D341Med (cell line): ENCODE measurements at places on chromosomes 2 and 18.

DNA sequence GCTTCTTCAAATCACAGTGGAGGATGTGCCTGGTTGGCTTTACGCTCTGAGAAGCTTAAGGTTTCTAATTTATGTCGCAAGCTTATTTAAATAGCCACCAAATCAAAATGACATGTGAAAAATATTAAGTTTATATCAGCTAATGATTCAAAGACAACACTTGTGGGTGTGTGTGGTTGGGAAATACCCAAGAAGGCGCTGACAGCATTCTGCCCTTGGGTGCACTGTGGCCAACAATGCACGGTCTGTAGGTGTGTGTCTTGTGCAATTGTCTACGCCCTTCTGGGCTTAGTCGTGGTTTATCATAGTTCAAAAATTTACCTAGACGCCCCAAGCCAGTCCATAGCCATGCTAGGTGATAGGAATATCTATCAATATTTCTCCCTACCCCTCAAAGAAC lies 60.9 kb downstream of the KCTD1 start:
- no peak for DNase-seq

DNA sequence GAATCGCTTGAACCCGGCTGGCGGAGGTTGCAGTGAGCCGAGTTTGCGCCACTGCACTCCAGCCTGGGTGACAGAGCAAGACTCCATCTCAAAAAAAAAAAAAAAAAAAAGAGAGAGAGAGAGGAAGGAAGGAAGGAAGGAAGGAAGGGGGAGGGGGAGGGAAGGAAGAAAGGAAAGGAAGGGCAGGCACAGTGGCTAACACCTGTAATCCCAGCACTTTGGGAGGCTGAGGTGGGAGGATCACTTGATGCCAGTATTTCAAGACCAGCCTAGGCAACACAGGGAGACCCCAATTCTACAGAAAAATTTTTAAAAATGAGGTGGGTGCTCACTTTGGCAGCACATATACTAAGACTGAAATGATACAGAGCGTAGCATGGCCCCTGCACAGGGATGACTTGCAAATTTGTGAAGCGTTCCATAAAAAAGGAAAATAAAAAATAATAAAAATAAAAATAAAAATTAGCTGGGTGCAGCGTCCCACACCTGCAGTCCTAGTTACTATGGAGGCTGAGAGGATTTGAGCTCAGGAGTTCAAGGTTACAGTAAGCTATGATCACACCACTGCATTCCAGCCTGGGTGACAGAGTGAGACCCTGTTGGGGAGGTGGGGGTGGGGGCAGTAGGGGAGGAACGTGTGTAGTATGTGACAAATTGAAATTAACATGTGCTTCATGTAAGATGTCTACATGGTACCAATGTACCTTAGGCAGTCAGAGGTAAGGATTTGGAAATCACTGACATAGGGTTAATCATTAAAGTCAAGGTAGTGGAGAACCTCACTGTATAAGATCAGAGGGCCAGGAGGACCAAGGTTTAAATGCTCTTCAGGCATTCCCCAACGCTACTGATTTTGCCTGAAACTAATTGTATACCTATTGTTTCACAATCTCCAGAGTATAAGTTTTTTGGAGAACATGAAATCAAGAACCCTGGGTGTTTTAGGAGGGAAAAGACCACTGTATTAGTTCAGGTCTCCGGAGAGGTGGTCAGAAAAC lies 1.4 kb downstream of the WDCP start:
- DNase-seq: no peak

DNA sequence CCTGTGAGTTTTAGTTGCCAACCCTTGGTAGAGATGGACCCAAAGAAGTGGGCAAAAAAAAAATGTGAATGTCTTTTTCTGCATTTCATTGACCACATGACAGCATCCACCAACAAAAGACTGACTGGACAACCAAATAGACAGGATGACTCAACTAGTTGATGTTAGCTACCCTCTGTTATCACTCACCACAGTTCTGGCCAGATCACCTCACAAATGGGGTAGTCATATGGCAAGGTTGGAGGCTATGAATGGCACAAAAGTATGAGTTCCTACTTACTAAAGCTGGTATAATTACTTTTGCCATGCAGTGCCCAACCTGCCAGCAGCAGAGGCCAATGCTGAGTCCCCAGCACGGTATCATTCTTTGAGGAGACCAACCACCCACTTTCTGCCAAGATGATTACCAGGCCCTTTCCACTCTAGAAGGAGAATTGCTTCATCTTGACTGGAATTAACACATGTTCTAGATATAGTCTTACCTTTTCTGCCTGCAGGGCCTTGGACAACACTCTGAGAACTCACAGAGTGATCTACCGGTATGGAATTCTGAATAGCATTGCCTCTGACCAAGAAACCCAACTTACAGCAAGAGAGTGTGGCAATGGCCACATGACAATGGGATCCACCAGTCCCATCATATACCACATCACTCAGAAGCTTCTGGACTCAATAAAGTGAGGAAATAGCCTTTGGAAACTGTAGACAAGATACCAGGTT lies 20.1 kb upstream of the TCF7L1 start:
- no peak for DNase-seq

- no peak for DNase-seq
Measured at GRCh38 chr2:54570925-54571694, 115.0 kb downstream of the SPTBN1 start.

GRCh38 chr2:69771461-69771860 lies 29.5 kb downstream of the ANXA4 start:
- DNase-seq: no peak

- no peak for DNase-seq
Measured at GRCh38 chr2:218407717-218408116, 8.0 kb downstream of the CTDSP1 start.

DNA sequence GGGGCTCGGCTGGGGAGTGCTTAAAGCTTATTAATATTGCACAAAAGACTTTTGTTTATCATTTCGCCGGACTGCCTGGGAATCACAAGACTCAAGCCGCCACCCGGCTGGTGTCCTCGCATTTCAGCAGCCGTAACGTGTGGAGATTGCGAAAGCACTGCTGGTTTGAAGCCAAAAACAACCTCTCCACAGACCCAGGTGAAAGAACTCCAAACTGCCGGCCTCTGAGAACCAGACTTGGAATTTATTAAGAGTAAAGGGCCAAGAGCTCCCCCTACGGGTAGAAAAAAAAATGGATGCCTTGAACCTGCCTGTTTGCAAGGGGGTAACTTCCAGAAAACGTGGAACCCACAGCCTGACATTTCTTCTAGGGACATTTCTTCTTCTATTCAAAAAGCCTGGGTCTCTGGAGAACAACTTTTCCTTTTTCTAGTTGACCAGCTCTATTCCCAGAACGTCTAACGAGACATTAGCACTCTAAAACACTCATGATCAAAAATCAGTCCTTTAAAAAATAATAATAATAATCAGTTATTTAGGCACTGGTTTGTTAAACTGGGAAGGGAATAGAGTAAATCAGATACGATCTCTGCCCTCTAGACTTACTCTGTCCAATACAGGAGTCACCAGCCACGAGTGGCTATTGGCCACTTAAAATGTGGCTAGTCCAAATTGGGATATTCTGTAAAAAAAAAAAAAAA lies 216.3 kb downstream of the C1D start:
- DNase-seq: peak; percentile 70

DNA sequence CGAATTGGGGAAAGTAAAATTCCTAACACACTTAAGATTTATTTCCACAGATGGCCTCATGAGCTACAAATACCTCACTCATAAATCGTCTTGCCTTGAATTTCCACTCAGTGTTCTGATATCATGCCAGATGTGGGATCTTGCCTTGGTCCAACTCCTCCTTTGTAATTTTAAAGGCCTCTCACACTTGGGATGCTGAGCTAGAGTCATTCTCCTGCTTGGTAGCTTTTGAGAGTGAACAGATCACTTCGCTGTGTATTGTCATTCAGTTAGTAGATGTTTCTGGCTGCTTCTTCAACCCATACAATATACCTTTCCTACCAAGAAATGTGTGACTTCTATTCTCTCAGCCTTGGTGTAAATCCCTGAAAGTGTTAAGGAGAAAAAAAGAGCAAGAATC lies 309.2 kb downstream of the NRXN1 start:
- no peak for DNase-seq

GRCh38 chr2:85718009-85718391 lies 23.8 kb downstream of the GNLY start:
- DNase-seq: no peak

DNA sequence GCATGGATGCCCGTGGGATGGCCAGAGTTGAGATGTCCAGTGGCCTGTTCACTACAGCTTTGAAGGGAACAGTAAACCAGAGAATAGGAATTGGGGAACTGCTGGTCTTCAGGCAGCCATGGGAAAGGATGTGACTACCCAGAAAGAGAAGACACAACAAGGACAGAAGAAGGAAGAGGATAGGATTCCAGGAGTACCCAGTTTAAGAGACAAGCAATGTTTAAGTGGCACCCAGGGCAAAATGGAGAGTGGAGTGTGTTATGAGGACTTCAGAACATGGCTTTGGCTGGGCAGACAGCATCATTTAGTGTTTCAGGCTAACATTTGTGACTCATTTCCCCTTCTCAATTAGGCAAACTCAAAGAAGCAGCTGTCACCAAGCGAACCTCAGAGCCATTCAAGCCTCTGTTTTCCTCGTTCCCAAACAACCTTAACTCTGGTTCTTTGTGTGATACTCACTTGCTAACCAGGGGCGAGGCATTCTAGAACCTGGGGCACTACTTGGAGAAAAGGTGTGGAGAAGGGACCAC lies 4.0 kb upstream of the FAM124B start:
- no peak for DNase-seq

DNA sequence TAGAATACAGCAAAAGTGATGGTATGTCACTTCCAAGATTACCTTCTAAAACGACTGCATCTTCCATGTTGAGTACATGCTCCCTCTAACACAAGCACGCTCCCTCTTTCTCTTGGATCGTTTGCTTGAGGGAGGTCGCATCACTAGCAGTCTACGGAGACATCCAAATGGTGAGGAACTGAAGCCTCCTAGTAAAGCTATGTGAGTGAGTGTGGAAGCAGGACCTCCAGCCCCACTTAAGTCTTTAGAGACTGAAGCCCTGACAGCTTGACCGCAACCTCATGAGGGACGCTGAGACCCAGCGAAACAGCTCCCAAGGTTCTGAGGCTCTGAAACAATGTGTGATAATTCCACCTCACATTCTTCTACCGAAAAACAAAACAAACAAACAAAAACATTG lies 486.7 kb upstream of the GCFC2 start:
- no peak for DNase-seq

DNA sequence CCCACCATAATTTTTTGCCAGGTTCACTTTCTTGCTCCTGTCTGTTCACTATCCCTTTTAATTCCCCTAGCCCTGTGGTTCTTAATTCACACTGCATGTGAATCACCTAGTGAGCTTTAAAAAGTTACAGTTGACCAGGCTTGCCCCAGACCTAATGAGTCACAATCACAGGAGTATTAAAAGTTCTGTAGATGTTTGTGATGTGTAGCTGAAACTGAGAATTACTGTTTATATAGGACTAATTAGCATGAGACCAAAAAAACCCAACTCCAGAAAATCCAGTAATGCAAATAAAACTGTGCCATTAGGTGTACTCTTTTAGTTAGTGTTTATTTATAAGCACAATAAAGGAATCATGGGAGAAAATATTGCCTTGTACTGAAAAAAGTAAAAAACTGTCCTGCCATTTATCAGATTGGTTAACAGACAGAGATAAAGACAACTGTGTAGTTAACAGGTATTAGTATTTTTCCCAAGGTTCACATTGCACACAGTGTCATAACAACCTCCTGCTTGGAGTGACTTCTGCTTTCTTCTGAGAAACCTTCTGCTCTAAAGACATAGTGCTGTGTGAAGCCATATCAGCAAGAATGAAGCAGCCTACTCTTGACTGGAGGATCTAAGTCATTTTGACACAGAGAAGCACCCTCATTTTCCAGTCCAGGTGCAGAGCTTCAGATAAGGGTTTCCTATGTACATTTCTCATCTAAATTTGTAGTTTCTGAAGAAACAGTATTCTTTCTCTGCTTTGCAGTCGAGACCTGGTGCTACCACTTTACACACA lies 39.0 kb downstream of the VAPA start:
- DNase-seq: no peak

- no peak for DNase-seq
Measured at GRCh38 chr18:23856466-23857163, 157.9 kb upstream of the TTC39C start.

- DNase-seq: no peak
Measured at GRCh38 chr2:187873132-187873531, 318.9 kb upstream of the TFPI start.

- peak; percentile 54 for DNase-seq
Measured at GRCh38 chr2:105042189-105042588, 4.3 kb downstream of the MRPS9 start.

- no peak for DNase-seq
Measured at GRCh38 chr2:143218621-143219020, 89.4 kb downstream of the ARHGAP15 start.

DNA sequence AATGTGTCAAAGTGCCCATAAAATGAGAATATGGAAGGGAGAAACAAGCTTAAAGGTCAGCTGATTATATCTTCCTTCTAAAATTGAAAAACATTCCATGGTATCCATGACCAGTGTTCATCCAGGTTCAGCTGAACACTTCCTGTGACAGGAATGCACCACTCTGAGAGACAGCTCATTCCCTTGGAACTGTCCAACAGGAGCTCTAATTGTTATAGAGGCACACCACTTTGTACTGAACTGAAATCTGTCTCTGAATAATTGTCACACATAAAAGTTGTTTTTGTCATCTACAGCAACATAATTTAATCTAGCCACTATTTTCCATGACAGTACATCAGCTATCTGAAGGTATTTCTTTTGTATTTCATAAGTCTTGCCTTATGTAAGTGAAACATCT lies 195.9 kb upstream of the ZNF804A start:
- DNase-seq: no peak

DNA sequence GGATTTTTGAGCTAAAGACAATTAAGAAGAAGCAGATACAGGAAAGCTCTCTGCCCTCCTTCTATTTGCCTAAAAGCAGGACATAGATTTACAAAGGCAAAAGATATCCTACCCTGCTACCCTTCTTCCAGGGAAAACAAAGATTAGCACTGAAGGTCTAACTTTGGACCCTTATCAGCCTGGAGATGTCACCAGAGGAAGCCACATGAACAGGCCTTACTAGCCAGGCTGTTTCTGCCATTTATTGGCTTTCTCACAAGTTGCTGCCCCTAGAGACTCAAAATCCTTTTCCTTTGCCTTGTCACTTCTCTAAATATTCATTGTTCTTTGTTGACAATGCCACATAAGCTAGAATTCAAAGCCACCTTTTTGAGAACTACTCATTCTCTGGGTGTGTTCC lies 147.3 kb downstream of the B3GNT2 start:
- DNase-seq: no peak
